ENCODE measurements at places on chromosomes 1 and 21.

- no peak for DNase-seq
Measured at GRCh38 chr1:6727535-6727934, 25.9 kb upstream of the DNAJC11 start.

DNA sequence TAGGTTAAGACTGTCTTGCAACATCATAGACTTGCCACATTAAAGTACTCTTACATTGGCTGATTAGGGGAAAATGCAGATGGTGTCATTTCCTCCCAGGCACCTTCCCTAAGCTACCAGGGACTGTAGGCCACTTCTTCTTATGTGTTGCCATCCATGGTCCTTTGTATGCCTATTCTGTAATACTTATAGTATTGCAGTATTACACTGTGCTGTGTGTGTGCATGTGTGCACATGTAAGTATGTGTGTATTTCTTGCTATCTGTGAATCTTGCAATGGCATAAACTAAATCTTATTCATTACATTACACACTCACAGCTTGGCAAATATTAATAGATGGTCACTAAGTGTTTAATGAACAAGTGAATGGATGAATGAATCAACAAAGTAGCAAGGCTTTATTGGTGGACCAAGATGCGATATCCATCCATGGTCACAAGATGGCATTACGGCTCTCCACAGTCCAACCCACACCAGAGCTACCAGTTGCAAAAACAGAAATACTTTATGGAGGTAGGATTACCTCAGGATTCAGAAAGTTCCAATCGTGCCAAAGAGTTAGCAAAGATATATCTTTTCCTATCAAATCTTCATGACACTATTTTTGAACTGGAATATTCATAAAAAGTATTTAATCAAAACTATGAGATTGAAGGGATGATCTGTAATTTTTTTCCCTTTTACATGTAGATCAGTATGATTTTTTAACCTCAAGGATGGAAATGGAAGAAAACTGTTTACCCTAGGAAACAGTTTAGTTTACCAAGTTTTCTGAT, 160.2 kb downstream of the DENND1B start:
- DNase-seq: no peak

GRCh38 chr21:25818121-25818520, 83.3 kb downstream of the GABPA start:
- DNase-seq: no peak

GRCh38 chr1:219428651-219429050, 184.3 kb downstream of the ZC3H11B start:
- no peak for DNase-seq

- DNase-seq: no peak
Measured at GRCh38 chr1:159991513-159991912, 37.5 kb upstream of the SLAMF9 start.

- no peak for DNase-seq
Measured at GRCh38 chr1:41023279-41023990, 1.9 kb upstream of the SLFNL1 start.

DNA sequence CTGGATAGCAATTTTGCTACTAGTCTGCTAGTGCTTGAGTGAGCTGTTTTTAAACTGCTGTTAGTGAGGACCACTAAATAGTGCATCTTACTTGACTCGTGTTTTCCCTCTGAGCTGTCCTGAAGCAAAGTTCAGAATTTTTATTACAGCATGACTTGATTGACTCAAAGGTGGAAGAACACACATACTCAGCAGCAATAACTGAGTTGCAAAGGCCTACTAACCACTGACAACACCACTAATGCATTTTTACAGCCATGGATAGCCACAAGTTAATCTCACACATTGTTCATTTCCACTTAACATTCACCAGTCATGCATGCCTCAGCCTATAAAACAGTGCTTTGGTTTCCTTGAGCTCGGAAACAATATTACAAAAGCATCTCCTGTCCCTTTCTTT, 148.7 kb downstream of the RUNX1 start:
- DNase-seq: peak; percentile 28

DNA sequence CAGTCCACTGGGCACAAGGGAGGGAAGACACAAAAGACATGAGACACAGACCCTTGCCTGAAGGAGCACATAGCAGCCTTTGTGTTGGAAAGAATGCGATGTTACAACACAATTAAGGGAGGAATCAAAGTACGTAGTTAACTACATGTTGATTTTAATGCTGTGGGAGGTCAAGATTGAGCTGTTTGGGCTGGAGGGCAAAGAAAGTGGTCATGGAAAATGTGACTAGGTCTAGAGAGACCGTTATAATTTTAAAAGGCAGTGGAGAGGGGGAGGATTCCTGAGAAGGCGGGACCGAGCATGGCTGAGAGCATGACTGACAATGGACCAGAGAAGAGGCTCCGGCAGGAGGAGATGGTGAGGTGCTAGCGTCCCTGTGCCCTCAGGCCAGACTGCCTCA, 111.8 kb upstream of the ATP1A1 start:
- DNase-seq: no peak

DNA sequence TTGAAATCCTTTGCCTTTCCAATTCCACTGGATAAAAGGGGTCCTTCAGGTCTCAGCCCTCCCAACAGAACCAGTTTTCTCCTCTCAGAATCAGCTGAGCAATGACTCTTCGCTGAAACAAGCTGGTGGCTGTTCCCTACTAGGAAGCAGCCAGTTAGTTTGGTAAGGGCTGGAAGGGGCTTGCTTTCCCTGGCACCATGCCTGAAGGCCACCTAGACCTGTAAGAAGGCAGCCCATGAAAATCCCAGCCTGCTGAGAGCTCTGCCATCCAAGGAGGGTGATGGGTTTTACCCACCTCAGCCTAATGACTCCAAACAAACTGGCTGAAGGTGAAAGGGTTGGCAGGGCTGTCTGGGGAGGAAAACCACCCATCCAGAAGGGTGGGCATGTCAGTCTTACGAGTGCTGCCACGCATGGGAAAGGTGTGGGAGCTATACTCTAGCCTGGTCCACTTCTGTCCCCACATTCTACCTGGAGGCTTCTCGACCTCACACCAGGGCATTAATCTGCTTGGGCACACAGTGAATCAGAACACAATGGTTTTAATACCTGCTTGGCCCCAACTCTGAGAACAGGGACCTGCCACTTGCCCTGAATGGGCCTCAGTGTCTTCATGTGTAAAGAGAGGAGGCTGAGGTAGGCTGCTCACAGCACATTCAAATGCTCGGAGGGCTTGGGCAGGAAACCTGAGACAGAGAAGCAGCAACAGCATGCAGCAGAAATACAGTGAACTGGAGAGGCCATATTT, 53.0 kb downstream of the CD46 start:
- DNase-seq: no peak

GRCh38 chr1:17672226-17672625, 82.9 kb upstream of the ACTL8 start:
- no peak for DNase-seq

- DNase-seq: no peak
Measured at GRCh38 chr1:47725511-47725991, 271.6 kb downstream of the TRABD2B start.

DNA sequence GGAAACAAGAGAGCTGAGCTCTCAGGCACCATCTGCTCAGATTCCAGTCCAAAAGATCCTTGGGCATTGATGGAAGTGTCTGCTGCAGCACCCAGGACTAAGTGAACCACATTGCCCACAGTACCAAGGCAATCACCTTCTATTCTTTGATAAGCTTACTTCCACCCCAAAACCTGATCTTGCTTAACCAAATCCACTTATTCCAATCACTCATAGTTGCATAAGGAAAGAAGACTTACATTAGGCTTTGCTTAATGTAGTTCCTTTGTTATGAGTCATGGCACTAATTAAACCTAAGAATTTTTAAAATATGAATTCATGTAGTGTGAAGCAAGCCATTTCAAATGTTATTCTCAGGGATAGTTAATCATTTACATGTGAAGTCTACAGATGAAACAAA, 84.5 kb downstream of the UCHL5 start:
- DNase-seq: no peak

- DNase-seq: no peak
Measured at GRCh38 chr1:50175719-50176639, 67.3 kb downstream of the ELAVL4 start.

GRCh38 chr1:159860456-159860855, 2.0 kb downstream of the VSIG8 start:
- no peak for DNase-seq

- no peak for DNase-seq
Measured at GRCh38 chr1:225318706-225319575, 108.9 kb downstream of the LBR start.

DNA sequence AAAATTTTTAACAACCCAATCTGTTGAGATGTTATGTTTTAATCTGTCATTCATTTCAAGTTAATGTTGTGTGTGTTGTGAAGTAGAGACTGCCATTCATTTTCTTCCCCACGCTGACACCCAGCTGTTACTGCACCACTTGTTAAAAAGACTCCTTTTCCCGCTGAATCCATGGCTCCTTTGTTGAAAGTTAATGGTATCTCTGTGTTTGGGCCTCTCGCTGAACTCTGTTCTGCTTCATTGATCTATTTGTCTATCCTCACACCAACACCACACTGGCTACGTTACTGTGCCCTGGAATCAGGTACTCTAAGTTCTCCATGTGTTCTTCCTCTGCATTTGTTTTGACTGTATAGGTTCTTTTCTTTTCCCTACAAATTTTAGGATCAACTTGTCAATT, 58.2 kb downstream of the PDE9A start:
- no peak for DNase-seq

DNA sequence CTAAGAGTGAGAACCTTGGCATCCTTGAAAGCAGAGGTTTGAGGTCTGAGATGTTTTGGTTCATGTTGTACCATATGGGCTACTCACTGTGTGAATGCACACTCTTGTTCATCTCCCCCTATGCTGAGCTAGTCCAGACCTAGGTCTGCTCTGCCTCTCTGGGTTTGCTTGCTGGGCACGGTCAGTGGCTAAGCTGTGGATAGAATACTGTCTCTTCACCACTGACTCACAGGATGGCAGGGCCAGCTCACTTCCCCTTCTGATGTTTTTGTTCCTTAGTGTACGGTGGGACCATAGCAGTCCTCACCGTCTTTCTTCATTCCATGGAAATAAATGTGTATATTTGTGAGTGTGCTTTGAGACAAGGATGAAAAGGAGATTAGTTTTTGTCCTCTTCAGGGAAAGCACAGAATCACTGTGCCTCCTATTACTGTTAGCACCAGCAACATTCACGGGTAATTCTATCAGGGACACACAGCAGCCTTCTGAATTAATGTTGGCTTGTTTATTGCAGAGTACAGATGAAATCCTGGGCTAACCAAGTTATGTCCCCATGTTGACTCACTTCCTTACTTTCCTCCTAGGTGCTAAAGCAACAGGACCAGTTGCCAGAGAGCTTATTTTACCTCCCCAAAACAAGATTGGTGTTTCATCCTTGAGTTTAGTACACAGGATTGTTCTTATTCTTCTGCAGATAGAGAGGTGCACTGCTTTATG, 56.9 kb upstream of the IVNS1ABP start:
- no peak for DNase-seq

GRCh38 chr1:18240906-18241305, 133.3 kb downstream of the IGSF21 start:
- DNase-seq: no peak

DNA sequence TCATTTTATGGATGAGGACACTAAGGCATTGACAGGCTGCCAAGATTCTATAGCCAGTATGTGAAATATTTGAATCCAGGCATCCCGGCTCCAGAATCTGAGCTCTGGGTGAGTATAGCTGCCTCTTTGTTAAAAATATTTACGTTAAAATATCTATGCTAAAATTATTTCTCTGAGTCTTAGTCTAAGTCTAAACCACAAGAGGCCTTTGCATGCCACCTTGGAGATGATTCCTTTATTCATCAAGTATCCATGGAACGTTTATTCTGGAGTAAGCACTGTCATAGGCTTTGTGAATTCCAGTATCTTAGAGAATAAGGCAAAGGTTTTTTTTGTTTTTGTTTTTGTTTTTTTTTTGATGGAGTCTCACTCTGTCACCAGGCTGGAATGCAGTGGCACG, 116.4 kb downstream of the GREM2 start:
- DNase-seq: no peak

- no peak for DNase-seq
Measured at GRCh38 chr1:226653311-226653921, 85.7 kb downstream of the ITPKB start.

DNA sequence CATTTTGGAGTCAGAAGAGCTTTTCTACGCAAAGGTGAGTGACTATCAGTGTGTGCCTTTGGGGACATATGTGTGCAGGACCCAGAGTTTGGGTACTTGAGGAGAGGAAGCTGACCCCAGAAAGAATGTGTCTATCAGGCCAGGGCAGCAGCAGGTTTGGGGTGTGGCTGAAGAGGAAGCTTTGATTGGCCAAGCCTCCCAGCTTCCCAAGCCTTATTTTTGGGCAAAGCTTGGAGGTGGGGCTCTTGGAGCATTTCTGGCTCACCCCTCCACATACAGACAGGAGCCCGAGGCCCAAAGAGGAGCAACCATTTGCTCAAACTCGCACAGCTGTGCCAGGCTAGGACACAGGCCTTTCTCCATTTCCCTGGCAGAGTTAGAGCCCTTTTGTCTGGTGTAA, 4.7 kb downstream of the GPR3 start:
- DNase-seq: no peak

GRCh38 chr21:18545908-18546307, 142.3 kb upstream of the TMPRSS15 start:
- DNase-seq: no peak

GRCh38 chr21:45918835-45919447, 62.6 kb upstream of the COL6A1 start:
- DNase-seq: no peak

GRCh38 chr21:43731476-43731875, 12.5 kb downstream of the PDXK start:
- no peak for DNase-seq

DNA sequence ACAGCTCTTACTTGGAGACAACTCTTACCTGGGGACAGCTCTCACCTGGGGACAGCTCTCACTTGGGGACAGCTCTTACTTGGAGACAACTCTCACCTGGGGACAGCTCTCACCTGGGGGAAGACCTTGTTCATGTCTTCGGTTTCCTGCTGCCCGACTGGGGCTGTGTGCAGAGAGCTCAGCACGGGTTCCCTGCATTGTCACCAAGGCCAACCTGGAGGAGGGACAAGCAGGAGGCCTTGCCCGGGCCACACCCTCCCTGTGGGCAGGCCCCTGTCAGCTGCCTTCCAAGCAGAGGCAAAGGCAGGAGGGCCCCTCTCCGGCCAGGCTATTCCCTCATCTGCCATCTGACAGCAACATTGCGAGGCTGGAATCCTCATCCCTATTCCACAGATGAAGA, at the start of gene LDLRAD1:
Gene LDLRAD1 (minus strand): TSS at position 208 of the 400 bp plus-strand sequence. CDS start 74 bp downstream, at position 134.
- DNase-seq: no peak

- DNase-seq: no peak
Measured at GRCh38 chr21:37226041-37226920, 40.9 kb downstream of the VPS26C start.

DNA sequence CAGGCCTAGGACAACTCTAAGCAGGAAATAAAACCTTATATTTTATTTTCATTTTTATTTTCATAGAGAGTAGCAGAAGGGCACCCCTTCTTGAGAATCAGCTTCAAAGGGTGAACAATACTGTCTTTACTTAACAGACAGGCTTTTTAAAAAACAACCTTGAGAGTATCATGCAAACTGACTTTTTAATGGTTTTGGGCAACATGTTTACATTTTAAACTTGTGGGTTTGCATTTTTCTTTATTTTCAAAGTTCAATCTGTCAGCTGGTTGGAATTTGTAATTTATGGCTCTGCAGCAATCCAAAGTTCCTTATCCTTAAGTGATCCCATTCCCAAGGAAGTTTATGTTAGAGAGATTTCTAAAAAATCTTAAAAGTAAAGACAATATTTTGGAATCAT, 392.3 kb upstream of the ADAMTS5 start:
- DNase-seq: no peak

GRCh38 chr1:228364706-228365213, 41.9 kb downstream of the TRIM11 start:
- DNase-seq: no peak
